ENCODE measurements at places on chromosomes 5 and 9.
A peak's percentile ranks its signal among the peaks of the same experiment; 100 is the strongest.

- peak; percentile 26 for DNase-seq
These were observed 1.1 kb downstream of the RELL2 start for GRCh38 chr5:141637767-141638419.

GRCh38 chr9:134014946-134015345 lies 10.3 kb upstream of the BRD3OS start:
- no peak for DNase-seq

DNA sequence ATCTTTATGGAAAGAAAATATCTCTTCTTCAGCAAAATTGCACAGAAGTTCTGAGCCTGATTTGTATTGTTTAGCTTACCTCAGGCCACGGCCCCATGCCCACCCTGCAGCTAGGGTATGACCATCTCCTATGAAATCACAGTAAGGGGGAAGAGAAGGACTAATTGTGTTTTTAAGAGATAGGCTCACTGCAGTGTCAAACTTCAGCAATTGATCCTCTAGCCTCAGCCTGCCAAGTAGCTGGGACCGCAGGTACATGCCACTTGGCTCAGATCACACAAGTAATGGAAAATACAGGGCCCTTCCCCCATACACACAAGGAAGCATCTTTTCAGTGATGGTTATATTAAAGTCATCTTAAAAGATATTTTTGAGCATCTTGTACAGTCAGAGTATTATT lies 60.0 kb downstream of the DMAC1 start:
- no peak for DNase-seq

GRCh38 chr9:16074963-16075362 lies 522.1 kb downstream of the CCDC171 start:
- no peak for DNase-seq

Data from NCI-H524 (cell line).